ENCODE measurements at places on chromosomes 6 and 20.

DNA sequence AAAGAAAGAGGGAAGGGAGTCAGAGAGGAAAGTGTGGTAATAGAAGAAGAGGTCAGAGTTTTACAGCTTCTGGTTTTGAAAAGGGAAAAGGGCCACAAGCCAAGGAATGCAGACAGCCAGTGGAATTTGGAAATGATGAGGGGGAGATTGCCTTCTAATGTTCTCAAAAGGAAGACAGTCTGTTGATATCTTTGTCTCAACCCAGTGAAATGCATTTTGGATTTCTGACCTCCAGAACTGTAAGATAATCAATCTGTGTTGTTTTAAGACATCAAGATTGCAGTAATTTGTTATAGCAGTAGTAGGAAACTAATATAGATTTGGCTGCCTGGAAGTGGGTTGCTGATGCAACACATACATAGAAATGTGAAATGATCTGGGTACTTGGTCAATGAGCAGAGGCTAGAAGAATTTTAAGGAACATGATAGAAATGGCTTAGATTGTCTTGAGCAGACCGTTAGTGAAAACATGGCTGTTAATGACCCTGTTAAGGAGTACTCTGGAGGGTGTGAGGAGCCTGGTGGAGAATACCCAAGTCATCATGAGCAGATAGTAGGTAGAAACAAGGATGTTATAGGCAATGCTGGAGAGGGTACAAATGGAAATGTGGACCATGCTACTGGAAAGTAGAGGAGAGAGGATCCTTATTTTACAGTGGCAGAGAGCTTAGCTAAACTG lies 255.8 kb upstream of the RAB32 start:
- DNase-seq, result no peak

- no peak for DNase-seq
Measured at GRCh38 chr20:29419378-29419777, 1838.1 kb upstream of the DEFB115 start.

DNA sequence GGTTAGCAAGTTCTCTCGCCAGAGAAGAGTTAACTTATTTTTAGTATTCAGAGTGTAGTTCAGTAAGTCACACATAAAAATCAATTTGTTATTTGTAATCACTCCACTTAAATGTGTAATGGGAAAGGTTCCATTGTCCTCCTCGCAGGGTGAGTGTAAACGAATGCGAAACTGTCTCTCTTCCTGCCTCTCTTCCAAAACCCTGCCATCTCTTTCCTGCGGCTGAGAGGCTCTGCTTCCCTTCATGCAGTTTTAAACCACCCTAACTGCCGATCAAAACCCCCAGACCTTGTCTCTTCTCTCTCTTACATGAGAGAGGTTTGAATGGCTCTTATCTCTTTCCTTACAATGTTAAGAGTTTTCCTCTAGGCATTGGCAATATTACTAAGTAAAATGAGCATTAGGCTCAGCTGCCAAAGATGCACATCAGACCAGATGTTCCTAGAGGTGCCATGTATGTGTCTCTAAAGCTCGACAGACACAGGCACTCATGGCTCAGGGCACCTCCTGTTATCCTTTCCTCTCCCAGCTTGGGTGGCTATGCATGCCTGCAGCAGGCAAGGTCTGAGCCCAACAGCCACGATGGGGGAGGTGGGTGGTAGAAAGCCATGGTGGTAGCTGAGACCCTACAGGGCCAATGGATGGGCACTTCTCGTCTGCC lies 91.2 kb downstream of the JARID2 start:
- DNase-seq, result no peak

GRCh38 chr6:149147195-149147594 lies 170.3 kb upstream of the TAB2 start:
- no peak for DNase-seq

GRCh38 chr20:64142590-64142989 lies 21.7 kb upstream of the MYT1 start:
- DNase-seq, result no peak

GRCh38 chr6:14109411-14109826 lies 8.2 kb upstream of the CD83 start:
- no peak for DNase-seq
